ENCODE measurements at places on chromosomes 5 and 9.

- DNase-seq = no peak
These were observed 10.3 kb downstream of the OCLN start for GRCh38 chr5:69502767-69503488.

DNA sequence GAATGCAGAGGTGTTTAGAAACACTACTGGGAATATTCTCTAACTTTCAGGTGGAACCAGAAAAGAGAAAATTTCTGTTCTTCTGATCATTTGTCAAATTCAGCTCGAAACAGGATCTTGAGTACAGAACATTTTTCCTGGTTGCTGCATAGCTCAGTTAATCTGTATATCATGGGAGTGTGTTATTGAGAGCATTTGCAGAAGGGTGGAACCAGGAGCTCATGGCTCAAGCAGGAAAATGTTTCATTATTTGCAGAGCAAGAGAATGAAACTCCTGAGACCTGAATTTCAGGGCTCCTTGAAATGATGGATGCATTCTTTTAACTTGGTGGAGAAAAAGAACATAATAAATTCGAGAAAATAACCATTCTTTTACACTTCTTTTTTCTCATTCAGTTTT lies 97.9 kb downstream of the AOPEP start:
- DNase-seq = no peak

DNA sequence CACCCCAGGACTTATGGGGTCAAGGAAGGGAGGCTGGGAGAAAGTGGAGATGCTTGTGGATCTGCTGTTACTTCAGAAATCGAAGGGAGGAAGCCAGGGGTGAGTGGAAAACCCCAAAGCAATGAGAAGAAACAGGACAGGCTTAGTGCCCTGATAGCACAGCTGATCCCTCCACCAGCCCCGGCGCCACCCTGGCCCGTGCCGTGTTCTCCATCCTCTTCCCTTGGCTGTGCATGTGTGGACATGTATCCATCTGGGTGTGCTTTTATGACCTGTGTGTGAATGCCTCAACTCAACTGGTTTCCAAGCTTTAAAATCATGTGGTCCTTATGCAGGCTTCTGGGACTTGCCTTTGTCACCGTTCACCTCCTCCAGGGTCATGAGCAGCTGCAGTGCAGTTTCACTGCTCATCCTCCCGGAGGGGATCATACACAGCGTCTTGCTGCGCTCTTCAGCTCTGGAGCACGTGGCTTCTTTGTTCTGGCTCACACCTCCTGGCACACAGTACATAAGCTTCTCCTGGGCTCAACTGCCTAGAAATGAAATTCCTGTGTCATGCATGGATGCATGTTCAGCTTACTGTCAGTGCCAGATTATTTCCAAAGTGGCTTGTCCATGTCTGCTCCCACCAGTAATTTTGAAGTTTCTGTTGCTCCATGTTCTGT lies 58.2 kb downstream of the IPPK start:
- DNase-seq = no peak

- DNase-seq = no peak
These were observed 298.8 kb upstream of the RFX3 start for GRCh38 chr9:3824581-3824980.

- DNase-seq = no peak
These were observed 22.4 kb upstream of the TRIM36 start for GRCh38 chr5:115192098-115192497.

Measured in MM.1S (cell line).